Brain (organoid and tissue), 16 donors: ENCODE measurements at places on chromosomes 3 and 15.

DNA sequence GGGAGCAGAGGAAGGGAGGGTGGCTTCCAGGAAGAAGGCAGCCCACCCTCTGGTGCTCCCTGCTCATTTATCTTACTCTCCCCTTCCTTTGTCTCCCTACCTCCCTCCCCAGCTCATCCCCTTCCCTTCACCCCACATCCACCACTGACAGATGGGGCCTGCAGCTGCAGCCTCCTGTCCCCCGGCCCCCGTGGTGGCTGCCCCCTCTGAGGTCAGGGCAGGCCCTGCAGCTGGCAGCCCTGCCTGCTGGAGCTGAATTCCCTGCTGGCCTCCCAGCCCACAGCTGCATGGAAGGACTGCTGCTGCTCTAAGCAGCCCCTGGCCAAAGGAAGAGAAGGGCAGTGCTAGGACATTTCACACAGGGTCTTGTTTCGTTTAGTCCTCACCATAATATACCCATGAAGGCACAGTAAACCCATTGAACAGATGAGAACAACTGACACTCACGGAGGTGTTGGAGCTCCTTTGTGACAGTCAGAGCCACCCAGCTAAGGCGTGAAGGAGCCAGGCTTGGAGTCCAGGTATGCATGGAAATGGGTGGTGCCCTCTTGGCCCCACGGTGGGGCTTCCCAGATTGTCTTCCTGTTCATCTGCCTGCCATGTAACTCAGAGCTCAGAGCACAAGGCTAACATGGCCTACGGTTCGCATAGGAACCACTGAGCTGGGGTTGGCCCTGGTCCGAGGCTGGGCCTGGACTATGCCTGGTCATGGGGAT, 121.7 kb upstream of the PRR20G start:
- DNase-seq = no peak

DNA sequence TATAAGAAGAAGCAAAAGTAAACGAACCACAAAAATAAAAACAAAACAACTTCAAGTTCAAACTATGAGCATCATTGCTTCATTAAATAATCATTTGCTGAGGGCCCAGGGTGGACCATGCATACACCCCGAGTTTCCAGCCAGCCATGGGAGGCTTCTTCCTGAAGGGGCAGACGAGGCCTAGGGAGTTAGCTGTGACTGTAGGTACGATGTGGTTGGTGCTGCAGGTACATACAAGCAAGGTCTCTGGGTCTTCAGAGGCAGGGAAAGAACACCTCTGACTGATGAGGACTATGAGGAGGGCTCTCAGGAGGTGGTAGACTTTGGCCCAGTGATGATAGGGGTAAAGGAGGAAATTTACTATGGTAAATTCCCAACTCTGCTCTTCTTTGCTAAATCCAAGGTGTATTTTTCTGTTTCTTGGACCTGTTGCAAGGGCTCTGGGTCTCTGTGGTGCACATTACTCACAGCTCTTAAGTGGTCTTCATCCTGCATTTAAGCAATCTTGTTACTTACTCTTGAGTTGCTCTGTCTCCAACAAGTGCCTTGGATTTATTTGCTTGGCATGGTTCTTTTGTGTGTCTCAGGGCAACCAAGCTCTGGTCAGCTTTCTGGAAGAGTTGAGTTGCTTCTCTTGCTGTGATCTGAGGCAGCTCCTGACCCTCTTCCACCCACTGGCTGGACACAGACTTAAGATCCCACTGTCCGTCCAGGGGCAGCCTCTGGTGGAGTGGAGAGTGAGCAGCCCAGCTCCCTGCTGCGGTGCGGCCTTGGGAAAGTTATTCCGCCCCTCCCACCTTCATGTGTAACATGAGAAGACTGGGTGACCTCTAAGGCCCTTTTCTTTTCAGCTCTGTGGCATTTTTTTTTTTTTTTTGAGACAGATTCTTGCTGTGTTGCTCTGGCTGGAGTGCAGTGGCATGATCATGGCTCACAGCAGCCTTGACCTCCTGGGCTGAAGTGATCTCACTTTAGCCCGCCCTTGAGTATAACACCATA, 56.1 kb upstream of the KIF23 start:
- no peak for DNase-seq

- DNase-seq = no peak
Measured at GRCh38 chr3:72999951-73000350, 3.3 kb downstream of the PPP4R2 start.

GRCh38 chr15:40240619-40241221, 1.9 kb downstream of the PAK6 start:
- no peak for DNase-seq

DNA sequence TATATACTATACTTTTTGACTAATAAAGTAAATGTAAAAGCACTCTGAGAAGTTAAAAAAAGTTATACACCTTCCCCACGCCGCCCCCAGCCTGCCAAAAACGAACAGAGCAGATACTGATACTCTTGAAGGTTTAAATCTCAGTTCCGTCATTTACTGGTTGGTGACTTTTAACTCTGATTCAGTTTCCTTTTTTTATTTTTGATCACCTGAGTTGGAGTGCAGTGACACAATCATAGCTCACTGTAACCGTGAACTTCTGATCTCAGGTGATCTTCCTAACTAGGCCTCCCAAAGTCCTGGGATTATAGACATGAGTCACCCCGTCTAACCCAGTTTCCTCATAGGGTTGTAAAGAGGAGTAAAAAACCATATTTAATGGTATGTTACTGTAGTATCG, 3.3 kb upstream of the TIPIN start:
- no peak for DNase-seq

- DNase-seq = no peak
Measured at GRCh38 chr3:38020342-38020726, 9.1 kb downstream of the PLCD1 start.
